ENCODE measurements at places on chromosomes 2 and 18.

- DNase-seq = no peak
These were observed 13.7 kb downstream of the COLEC11 start for GRCh38 chr2:3608373-3609278.

DNA sequence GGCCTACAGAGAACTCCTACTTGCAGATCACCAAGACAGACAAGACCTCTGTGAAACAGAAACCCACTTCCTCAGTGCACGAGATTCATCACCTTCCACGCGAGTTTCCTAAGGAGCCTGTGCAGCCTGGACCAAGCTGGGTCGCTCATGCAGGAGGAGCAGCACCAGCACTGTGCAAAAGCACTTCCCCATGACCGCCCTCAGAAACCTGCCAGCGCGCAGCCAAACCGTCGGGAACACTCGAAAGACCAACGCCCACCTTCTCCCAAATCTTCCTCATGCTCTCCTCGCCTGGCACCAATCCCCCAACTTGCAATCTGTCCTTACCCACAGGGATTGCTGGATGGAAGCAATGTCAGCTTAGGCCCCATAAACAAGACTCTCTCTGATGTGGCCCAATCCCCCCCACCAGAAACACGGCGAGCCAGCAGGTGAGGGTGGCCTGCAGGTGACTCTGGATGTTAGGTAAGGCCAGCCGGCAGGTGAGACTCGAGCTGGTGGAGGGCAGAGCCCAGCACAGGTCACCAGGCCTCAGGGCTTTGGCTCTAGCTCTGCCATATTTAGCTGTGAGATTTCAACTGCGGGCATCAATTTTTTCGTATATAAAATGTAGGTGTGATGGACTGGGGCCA lies 69.4 kb downstream of the PXDN start:
- DNase-seq = no peak

DNA sequence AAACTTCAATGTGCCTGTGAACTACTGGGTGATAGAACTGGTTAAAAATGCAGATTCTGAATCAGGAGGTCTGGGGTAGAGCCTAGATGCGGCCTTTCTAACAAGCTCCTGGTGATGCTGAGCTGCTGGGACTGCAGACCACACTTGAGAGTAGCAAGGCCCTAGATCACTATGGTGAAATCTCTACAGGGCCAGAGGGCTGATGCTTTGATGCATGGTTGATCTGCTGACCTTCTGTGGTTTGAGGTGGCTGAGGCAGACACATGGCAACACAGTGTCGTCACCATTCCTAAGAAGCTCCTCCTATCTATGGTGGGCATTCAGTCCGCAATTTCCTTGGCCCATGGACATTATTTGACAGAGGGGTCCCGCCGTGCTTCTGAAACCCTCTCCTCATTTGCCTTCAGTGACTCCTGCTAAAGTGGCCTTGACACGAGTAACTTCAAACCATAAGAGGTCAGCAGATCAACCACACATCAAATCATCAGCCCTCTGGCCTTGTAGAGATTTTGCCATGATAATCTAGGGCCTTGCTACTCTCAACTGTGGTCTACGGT lies 19.8 kb downstream of the CCDC68 start:
- no peak for DNase-seq

- DNase-seq = no peak
These were observed 164.0 kb upstream of the SIX3 start for GRCh38 chr2:44777537-44777936.

DNA sequence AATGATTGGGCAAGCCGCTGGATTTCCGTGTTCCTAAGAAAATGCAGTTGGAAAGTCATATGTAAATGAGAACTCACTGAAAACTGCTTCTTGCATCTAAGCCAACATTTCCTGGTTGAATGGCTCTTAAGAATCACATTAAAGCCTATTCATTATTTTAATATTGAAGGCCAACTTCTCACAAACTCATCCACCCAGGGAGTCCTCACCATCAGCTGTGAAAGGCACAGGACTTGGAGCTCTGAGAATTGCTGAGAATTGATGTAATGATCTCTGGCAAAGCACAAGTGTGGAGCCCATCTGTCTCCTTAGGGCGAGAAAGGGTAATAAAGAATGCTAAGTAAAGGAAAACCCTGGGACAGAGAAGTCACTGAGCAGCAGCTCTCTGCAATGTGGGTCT lies 55.9 kb upstream of the APCDD1 start:
- no peak for DNase-seq

- DNase-seq = no peak
These were observed 126.5 kb upstream of the ATP5MC3 start for GRCh38 chr2:175308005-175308404.

- DNase-seq = no peak
These were observed 42.1 kb downstream of the TOGARAM2 start for GRCh38 chr2:29023188-29023587.

GRCh38 chr2:118255771-118256372 lies 167.6 kb downstream of the INSIG2 start:
- no peak for DNase-seq

GRCh38 chr2:49069829-49070228 lies 84.5 kb downstream of the FSHR start:
- DNase-seq = no peak

DNA sequence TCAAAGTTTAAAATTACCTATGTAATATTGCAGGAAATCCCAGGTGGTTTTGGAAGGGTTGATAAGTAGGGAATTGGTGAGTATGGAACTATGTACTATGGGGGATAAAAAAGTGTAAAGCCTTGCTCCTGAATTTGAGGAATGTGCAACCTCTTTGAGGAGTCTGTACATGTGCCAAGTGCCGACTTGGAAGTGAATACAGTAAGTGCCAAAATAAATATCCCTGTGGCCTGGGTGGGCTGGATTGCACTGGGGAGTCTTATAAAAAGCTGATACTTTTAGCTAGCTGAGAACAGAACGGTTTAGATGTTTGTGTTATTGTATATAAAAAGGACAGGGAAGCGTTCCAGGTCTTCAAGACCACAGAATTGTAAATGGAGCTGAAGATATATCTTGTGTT lies 317.1 kb upstream of the LRRTM1 start:
- no peak for DNase-seq

DNA sequence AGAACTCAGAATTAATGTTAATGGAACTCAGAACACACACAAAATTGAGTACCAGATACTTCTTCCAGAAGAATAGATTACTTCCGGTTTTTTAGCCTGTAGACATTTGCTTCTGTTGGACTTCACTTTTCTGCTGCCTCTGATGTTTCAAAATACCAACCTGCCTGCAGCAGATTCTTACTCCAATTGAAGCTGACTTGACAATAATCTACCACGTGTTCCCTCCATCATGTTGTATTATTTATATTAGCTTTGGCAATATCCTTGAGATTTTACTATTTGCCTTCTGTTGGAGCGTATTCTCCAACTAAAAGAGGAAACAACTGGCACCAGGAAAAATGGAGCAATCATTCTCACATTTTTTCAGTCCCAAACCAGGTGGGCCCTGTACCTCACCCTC lies 3.1 kb upstream of the GORASP2 start:
- DNase-seq = no peak

- DNase-seq = no peak
These were observed 54.5 kb upstream of the STPG4 start for GRCh38 chr2:47209622-47210021.

- no peak for DNase-seq
These were observed 213.8 kb downstream of the BCL2 start for GRCh38 chr18:63105636-63106316.

DNA sequence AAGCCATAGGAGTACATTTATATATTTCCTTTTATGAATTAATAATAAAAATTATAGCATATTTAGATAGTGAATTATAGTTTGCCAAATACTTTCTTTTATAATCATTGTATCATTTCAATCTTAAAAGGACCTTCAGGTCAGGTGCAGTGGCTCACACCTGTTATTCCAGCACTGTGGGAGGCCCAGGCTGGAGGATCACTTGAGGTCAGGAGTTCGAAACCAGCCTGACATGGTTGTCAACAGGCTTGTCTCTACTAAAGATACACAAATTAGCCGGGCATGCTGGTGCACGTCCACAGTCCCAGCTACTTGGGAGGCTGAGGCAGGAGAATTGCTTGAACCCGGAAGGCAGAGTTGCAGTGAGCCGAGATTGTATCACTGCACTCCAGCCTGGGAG lies 19.7 kb downstream of the APOB start:
- DNase-seq = no peak

Data from CD4-positive, alpha-beta T cell treated with Interferon alpha-2 for 1 hour (primary cell).